ENCODE measurements at places on chromosomes 13 and 19.

DNA sequence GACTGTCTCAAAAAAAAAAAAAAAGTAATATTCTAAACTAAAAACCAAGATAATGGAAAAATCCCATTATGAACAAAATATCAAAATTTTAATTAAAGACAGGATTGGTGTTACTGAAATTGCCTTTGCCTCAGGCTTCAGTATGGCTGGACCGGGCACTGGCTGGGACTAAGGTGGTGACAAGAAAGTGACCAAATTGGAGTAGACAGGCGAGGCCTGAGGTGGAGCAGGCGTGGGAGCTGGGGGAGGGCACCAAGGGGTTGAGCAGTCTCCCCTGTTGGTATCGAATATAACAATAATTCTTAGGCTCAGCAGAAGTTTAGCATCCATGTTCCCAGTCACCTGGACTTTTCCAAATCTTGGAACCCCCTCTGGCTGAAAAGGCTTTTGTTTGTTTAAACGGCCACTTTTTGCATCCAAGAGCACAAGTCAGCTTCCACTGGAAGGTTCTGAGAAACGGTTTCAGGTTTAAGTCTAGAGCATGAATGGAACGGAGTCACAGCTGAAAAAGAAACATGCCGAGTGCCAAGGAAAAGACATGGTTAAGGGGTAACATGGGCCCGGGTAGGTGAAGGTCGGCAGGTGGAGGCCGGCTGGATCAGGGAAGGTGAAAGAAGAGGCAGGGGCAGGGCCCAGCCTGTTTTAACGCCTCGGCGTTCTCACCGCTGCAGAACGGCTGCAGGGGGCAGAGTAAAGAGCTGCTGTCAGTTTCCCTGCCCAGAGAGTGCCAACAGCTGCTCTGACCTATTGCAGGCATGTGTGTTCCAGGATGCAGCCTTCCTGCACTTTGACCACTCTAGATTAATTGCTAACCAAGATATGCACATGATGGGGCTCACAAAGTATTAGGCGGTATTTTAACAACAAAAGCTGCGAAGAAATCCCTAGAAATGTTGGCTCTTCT is 104.4 kb downstream of the TM9SF2 start:
- no peak for DNase-seq

DNA sequence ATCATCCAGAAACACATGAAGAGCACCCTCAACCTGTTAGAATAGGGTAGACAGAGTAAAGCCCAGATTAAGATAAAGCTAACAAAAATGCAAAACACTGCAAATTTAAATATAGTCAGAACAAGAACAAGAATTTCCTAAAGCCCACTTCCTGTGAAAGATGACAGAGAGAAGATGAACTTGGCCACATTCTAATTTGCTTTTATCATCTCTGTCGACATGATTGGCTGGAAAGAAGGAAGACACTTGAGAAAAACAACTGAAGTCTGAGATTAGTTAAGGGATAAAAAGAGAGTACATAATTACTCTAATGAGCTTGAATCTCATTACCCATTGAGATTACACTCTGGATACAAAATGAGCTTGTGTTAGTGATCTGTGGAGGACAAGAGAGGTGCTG is 537.6 kb downstream of the KLF5 start:
- no peak for DNase-seq

DNA sequence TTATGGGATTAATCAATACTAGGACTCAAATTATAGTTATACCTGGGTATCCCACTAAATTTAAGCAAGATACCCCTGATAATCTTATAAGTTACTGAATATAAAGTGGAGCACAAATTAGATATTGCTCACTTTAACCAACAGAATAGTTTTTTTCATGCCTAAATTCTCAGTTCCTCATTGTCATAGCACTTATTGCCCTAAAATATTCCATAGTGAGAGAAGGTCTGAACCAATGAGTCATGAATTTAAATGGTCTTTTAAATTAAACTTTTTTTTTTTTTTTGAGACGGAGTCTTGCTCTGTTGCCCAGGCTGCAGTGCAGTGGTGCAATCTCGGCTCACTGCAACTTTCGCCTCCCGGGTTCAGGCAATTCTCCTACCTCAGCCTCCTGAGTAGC is 42.4 kb downstream of the ZNF136 start:
- DNase-seq: no peak

DNA sequence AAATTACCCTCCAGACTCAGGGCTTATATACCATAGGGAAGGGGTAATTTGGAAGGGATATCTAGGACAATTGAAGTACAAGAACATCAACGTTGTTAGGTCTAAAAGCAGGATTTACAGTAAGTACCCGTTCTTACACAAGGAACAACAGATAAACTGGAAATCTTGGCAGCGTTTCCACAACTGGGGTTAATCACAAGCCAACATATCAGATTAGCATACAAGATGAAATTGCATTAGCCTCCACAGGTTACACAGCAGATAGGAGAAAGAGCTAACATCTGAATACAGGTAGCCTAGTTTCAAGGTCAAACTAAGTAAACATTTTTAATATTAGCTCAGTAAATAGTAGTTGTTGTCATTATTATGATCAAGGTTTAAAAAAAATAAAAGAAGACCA is 1214.0 kb upstream of the PCDH20 start:
- no peak for DNase-seq

GRCh38 chr13:112525356-112525945 is 62.5 kb downstream of the TUBGCP3 start:
- DNase-seq: no peak

- no peak for DNase-seq
Observed at GRCh38 chr13:109541081-109541480, 245.3 kb downstream of the IRS2 start.

DNA sequence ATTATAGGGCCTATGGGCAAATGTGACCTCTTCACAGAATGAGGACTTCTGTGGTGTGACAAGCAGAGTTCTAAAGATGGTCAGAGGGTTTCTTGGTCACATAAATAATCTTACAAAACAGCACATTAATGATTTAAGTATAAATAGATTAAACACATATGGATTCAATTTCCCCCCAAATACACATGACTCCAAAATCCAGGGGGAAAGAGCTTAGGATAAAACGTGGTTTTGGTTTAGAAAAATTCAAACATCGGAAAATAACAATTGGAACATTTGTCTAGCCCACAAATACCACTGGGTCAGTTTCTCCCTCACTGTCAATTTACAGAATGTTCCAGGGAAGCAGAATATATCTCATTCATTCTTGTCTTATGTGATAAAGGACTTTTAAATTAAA is 283.1 kb downstream of the COG6 start:
- DNase-seq: no peak

DNA sequence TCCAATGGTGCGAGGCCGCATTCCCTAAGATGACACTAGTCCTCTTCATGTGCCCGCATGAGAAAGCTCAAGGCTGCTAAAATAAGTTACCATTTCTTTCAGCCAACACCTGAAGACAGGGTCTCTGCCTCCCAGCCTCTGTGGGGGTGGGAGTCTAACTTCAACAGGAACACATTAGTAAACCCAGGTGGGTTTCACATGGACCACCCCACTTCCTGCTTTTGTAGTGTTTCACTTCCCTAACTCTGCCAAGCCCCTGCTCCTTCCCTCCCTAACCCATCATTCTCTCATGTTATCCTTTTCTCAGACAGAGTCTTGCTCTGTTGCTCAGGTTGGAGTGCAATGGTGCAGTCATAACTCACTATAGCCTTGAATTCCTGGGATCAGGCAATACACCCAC is 783.6 kb downstream of the UQCRFS1 start:
- no peak for DNase-seq

DNA sequence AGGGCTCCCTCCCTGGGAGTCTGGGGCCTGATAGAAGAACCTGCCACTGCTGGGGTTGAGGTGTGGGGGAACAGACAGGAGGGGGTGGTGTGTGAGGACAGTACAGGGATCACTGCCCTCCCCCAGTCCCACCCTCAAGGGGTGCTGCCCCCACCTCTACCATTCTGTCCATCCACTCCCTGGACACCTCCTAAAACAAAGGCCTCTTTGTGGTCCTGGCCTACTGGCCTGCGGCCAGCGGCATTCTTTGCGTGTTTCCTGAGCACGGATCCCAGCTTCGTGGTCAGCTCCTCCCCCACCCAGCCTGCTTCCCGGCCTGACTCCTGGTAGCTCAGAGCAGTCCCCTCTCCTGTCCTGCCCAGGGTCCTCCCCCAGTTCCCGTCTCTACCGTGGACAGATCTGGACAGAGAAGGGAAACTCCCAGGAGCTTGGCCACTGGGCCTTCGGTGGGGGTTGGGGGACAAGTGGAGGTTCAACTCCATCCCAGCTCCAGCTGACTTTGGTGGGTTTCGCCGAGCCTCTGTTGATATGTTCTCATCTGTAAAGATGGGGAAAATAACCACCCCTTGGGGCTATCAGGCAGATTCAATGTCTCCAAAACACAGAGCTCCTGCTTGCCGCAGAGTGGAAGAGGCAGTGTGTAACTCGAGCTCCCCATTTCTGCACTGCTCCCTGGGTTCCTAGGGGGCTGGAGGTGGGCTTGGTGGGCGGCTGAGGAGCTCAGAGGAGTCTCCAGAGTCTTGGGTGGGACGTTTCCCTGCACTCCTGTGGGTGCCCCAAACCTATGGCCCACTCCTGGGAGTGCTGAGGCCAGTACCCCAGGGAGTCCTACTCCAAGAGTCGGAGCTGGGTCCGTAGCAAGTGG is 48.7 kb downstream of the LYL1 start:
- DNase-seq: no peak

GRCh38 chr13:21619633-21620220 is 15.8 kb upstream of the MICU2 start:
- DNase-seq: no peak

DNA sequence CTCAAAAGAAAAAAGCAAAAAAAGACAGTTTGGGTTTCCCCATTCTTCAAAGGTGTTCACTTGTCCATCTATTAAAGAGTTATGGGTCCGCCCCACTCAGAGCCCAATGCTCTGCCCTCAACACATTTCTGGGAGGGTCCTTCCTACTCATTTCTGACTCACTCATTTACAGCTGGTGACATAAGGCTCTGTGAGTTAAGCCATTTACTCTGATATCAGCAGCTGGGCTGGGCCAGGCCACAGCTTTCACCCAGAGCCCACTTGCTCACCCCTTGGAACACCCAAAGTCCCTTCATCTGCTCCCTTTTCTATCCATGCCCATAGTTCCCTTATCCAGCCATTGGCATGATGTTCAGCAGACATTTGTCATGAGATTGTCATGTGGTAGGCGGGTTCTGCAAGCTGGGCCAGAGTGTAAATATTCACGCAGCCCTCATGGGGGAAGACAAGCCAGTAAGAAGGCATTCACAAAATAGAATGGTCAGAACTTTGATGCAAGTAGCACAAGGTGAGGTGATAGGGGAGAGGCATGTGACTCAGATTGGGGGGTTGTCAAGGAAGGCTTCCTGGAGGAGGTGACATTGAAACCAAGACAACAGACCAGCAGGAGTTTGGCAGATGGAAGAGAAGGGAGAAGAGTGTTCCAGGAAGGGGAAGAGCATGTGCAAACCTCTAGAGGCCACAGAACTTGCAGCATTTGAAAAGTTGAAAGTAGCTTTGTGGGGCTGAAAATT is 5.9 kb downstream of the MAST1 start:
- DNase-seq: no peak

- no peak for DNase-seq
Observed at GRCh38 chr19:44807162-44807561, 1.7 kb upstream of the BCAM start.

DNA sequence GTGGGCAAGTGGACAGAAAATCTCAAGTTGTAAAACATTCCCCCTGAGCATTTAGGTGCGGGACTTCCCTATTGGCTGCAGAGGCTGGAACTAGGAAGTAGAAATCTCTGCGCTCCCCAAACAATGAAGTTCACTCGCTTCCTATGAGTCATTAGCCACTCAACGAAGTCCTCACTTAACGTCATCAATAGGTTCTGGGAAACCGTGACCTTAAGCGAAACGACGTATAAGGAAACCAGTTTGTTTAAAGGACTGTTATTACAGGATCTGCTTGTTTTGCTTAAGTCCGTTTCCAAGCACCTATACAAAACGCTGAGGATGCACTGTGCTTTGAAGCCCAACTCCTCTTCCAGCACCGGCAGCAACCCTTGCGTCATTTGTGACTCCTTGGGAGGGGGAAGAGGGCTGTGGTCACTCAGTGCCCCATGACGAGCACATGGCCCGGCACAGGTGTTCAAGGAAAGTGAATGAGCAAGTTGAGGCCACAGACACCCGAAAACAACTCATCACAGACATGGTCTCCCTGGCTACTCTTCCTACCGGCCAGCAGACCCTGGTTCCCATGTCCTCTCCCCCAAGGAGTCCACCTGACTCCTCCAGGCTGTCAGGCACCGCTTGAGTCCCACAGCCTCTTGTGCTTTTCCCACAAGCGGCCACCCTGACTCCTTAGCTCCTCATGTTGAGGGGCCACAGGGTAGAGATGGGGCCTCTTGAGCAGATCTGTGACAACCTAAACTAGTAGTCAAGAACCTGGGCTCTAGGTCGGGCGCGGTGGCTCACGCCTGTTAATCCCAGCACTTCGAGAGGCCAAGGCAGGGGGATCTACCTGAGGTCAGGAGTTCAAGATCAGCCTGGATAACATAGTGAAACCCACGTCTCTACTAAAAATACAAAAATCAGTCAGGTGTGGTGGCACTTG is 4.8 kb downstream of the RPS16 start:
- no peak for DNase-seq

GRCh38 chr13:45300190-45300985 is 40.6 kb downstream of the TPT1 start:
- no peak for DNase-seq

DNA sequence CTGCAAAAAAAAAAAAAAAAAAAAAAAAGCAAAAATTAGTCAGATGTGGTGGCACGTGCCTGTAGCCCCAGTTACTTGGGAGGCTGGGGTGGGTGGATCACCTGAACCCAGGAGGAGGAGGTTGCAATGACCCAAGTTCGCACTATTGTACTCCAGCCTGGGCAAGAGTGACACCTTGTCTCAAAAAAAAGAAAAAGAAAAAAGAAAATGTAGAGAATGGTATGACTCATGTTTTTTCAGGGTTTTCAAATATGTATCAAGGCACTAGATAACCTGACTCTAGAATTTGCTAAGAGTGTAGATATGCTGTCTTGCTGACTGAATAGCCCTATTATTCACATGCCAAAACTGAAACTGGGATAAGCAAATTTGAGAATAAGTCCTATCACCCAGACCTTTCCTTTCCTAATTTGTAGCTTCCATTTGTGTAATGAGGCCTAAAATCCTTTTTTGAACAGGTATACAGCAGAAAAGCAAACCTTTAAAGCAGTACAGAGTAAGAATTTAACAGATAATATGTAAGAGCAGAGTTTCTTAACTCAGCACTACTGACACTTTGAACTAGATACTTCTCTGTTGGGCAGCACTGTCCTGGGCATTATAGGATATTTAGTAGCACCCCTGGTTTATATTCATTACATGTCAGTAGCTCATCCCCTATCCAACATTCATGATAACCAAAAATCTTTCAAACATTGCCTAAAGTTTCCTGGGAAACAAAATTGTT is 108.6 kb downstream of the ELF1 start:
- no peak for DNase-seq

- DNase-seq: no peak
Observed at GRCh38 chr13:70874636-70875035, 766.4 kb upstream of the KLHL1 start.

All from NCI-H1436 (cell line).